Activated T-helper 2 cell treated with anti-CD3 and anti-CD28 coated beads, Interferon-gamma antibody, Interleukin-2, Interleukin-4, amounts not matched to agents 10 μg/mL and 5 μg/mL and 100 μg/mL, durations not matched to agents 14 hours and 24 hours and 36 hours (primary cell): ENCODE measurements at places on chromosomes 4 and X.

DNA sequence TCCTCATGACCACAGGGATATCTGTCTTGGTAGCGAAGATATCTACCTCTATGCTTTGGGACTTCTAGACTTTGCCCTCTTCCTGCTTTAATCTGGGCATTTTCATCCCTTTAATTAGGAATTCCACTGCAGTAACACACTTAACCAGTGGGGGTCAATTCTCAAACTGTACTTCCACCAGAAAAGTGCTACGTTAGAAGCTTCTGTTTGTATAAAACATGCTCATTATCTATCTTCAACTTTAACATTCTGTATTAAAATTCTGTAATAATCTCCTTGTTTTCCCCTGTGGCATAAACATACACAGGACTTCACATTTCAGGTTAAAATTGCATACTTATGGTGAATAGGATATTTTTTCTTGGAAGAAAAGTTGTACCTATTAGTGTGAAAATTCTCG is 105.6 kb downstream of the AMMECR1 start:
- DNase-seq, result no peak

GRCh38 chr4:38313999-38314561 is 349.9 kb upstream of the KLF3 start:
- no peak for DNase-seq

- no peak for DNase-seq
Measured at GRCh38 chrX:109714340-109714958, 18.6 kb downstream of the ACSL4 start.

- DNase-seq, result no peak
Measured at GRCh38 chr4:154608361-154609252, 3.8 kb downstream of the FGG start.

- no peak for DNase-seq
Measured at GRCh38 chrX:38839944-38840343, 38.7 kb downstream of the MID1IP1 start.

- no peak for DNase-seq
Measured at GRCh38 chr4:138673053-138673452, 342.5 kb upstream of the NOCT start.

- no peak for DNase-seq
Measured at GRCh38 chr4:162853788-162854187, 312.9 kb downstream of the NAF1 start.

DNA sequence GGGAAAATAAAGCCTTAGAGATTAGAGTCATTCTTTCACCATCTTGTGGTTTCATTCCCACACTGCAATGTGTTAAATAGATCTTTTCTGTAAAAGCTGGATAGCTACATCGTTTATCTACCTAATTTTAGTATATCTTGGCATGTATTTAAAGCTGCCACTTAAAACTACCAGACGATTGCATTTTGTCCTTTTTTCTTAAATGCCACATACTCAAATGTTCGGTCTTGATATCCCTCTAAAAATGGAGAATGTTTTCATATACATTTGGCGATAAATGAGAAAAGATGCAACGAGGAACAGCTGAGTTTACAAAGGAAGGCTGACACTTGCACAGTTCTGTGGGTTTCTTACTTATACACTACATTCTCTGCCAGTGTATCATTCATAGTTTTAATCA is 148.3 kb downstream of the CENPC start:
- no peak for DNase-seq

GRCh38 chr4:44725726-44726037 is 674 bp downstream of the GNPDA2 start:
- DNase-seq, result no peak

DNA sequence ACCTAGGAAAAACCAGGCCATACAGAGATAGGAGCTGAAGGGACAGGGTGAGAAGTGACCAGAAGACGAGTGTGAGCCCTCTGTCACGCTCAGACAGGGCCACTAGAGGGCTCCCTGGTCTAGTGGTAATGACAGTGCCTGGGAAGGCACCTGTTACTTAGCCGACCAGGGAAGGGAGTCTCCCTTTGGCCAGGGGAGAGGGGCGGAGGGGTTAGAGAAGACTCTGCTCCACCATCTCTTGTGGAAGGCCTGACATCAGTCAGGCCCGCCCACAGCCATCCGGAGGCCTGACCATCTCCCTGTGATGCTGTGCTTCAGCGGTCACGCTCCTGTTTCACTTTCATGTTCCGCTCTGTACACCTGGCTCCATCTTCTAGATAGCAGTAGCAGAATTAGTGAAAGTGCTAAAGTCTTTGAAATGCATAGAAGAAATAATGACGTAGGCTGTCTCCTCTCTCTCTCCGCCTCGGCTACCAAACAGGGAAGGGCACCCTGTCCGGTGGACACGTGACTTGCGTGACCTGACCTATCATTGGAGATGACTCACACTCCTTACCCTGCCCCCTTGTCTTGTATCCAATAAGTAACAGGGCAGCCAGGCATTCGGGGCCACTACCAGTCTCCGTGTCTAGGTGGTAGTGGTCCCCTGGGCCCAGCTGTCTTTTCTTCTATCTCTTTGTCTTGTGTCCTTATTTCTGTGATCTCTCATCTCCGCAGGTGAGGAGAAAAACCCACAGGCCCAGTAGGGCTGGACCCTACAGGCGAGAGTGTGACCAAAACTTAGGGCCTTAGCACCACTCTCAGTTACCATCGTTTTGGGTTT is 26.7 kb downstream of the HTT-AS start:
- DNase-seq, result peak; percentile 83

DNA sequence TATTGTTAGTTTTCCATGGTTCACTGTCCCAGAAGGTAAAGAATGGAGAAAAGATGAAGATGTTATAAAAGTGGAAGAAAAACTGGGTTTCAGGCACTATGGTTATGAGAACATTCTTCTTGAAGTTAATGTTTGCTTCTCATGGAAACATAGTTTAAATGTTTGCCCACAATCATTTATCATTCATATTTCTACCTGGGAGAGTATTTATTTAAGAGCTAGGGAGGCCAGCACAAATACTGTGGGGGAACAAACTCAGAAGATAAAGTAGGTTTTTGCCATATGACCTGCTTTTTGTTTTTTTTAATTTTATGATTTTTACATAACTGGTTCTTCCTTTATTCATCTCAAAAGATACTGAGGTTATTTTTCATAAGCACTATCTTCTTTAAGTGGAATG is 96.8 kb downstream of the GC start:
- no peak for DNase-seq

GRCh38 chrX:153763989-153764755 is at the start of gene PLXNB3:
Gene PLXNB3 (plus strand): TSS chrX:153764249. CDS start chrX:153765536, 1,287 bp downstream.
- DNase-seq, result peak; percentile 49

DNA sequence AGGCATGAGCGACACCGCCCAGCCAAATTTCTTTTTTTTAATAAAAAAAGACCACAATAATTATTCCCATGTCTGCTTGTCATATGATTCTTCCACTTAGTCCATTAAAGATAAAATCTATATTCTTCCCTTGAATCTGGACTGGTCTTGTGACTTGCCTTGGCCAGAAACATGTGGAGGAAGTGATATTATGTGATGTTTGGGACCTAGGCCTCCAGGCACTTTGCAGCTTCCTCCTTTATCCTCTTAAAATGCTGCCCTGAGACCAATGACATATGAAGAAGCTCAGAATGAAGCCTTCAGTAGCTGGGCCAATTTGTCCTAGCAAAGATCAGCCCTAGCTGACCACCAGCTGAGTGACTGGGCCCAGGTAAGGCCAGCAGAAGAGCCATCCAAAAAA is 250.0 kb downstream of the INPP4B start:
- no peak for DNase-seq

DNA sequence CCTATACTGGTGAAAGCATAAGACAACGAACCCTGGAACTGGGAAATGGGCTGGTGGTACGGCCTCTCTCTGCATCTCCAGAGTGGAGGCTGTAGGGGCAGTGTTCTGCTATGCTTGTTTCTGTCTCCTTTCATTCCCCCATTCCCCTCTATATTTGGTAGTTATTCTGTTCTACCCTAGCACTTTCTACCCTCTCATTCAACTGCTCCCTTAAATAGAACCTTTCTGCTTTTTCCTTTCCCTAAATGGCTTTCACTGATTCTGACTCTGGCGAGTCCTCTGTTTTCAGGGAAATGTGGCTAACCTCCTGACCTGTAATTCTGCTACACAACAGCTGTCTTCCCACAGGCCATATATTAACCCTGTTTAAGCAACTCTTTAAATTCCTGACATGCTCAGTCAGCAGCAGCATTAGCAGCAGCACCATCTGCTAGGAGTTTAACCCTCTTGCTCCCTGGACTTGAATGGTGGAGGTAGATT is 94.2 kb downstream of the CXCL13 start:
- no peak for DNase-seq

DNA sequence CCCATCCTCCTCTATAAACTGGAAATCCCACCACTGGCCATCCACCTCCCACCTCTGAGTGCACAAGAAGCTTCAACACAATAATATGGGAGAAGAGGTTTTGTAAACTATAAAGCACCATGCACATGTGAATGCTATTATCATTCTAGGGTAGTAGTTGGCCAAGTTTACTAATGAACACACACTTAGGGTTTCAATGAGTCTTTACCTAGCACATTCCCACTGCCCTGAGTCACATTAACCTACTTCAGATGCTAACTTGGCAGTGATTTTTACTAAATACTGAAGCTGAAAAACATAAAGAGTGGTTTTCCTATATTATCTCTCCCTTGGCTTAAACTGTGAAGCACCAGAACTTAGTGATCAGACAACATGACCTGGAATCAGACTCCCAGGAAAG is 93.9 kb downstream of the SH3KBP1 start:
- no peak for DNase-seq

- no peak for DNase-seq
Measured at GRCh38 chr4:38082424-38083385, 122.5 kb downstream of the PTTG2 start.

DNA sequence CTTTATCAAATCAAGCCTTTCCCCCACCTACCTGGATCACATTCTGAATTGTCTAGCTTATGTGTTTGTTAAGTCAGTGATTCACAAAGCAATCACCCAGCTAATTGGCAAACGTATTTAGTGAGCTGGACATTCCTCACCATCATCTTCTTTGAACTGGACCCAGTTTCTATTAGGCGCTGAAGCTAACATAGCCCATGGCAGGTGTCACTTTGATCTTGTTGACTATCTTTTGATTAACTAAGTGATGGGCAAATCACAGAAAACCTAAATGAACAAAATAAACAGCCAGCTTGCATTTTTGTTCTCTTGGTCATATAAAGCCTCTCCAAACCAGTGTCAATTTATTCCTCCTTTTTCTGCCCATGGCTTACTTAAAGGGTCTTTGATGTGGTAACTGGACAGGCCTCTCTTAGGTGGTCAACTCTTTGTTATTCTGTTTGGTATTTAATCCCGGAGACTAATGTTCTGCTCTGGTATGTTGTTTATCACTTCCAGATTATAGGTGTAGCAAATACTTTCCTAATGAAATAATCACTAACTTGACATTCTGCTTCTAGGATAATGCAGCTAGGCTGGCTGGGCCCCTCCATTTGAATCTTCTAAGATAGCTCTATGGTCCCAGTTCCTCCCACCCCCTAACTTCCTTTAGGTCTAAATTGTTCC is 105.3 kb upstream of the SMIM10 start:
- DNase-seq, result no peak

- DNase-seq, result no peak
Measured at GRCh38 chrX:7061429-7061828, 86.1 kb upstream of the STS start.

- DNase-seq, result peak; percentile 9
Measured at GRCh38 chrX:18674417-18674787, 2.5 kb upstream of the RS1 start.

DNA sequence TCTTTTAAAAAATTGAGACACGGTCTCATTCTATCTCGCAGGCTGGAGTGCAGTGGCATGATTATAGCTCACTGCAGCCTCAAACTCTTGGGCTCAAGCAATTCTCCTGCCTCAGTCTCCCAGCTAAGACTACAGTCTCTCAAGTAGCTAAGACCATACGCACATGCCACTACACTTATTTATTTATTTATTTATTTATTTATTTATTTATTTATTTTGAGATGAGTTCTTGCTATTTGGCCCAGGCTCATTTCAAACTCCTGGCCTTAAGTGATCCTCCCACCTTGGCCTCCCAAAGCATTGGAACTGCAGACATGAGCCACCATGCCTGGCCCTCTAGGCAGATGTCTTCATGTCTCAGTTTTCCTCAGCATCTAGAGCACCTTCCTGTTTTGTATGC is 482.2 kb downstream of the CFAP47 start:
- DNase-seq, result no peak

- no peak for DNase-seq
Measured at GRCh38 chrX:8306291-8306925, 135.3 kb upstream of the VCX2 start.

DNA sequence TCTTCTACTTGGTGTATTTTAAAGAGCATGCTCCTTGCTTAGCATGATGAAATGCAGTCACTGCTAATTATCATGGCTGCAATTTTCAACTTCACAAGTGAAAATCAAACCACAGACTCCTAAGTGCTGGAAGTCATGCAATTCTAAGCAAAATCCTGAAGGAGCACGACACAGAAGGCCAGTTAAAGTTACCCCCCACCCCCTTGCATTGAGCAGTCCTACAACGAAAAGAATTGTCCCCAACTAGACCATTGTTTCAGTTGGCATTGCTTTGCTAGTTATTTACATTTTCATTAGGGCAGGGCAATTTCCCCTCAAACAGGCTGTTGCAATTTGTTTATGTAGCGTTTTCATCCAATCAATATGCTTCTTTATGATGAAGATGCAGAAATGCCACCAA is 321.2 kb downstream of the PCDH7 start:
- DNase-seq, result no peak
